ENCODE measurements at places on chromosomes 12 and 14.

GRCh38 chr12:66590275-66590985, 88.4 kb downstream of the GRIP1 start:
- no peak for DNase-seq

DNA sequence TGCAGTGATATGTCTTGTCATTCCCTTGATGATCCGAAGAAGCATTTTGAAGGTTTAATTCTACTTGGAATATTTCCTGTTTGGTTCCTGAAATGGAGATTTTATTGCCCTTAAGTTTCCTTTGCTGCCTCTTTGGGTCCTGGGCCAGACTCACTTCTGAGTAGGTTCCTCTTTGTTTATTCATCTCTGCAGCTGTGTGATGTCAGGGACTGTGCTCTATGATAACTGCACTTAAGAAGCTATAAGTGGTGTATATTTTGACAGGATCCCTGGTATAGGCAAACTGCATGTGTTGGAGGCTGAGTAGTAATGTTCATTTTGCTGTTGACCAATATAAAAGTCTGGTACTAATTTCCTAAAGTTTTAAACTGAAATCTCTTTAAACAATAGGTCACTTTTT, at the start of gene KLRC4:
Gene KLRC4 (minus strand): TSS at position 366 of the 400 bp plus-strand sequence. CDS start 182 bp downstream, at position 184.
- DNase-seq, result peak; percentile 35

- DNase-seq, result no peak
Observed at GRCh38 chr14:96126339-96126782, 78.3 kb upstream of the BDKRB2 start.

DNA sequence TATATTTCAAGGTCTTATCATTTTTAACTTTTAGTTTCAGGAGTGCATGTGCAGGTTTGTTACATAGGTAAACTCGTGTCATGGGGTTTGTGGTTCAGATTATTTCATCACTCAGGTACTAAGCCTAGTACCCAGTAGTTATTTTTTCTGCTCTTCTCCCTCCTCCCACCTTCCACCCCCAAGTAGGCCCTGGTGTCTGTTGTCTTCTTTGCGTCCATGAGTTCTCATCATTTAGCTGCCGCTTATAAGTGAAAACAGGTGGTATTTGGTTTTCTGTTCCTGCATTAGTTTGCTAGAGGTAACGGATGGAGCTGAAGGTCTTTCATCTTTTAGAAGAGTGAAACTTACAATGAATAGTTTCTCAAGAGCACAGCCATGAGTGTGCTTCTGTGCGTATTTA, 24.4 kb downstream of the PIWIL1 start:
- DNase-seq, result no peak

DNA sequence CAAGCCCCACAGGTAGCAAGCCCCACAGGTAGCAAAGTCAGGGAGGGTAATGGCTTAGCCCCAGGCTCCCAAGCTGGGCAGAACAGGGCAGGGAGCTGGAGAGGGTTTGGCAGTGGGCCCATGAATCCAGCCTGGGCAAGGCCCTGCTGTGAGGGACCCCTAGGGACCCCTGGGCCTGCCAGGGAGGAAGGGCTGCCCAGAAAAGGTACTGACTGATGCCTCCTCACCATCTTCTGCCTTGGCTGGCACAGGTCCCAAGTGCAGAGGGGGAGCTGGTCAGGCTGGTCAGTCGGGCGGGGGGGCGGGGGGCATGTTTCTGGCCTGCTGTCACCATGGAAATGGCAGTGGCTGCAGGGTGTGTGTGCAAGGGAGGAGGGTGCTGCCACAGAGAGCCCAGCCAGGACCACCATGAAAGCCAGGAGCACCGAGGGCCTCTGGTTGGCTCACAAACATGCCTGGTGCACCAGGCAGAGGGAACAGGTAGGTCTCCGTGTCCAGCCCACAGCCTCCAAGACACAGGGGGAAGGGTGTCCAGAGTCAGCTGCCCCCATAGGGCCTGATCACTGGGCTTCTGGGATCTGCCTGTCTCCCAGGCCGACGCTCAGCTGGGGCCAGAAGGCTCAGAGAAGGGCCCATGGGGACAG, 1.5 kb upstream of the CRIP2 start:
- DNase-seq, result no peak

DNA sequence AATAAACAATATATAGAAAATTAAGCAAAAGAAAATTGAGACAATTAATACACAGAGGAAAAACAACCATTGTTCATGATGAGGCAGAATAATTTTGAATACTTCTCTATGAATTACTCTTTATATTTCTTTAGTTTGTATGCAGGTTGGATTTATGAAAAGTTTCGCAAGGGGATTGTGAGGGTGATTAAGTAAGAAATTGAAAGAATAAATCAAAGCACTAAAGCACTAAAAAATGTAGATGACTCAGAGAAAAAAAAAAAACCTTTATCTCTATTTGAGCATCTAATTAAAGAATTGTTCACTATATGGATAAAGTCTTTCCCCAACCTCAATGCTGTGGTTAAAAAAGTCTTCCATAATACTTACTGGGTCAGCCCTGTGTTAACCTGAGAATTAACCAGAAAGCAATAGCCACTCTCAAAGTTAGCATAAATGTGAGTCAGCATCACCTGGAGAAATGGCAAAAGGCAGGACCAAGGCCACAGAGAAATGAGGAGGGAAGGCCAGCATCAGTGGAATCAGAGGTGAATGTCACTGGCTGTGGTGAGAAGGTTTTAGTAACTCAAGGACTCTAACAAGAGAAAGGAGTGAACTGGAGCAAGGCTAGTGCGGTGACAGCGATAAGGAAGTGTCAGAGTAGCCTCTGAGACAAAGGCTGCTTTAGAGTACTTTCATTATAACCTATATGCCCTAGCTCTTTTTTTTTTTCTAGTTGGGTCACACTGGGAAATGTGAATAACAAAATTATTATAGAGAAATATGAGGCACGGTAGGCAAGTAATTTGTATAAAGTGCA, 310.4 kb downstream of the KCNC2 start:
- peak; percentile 35 for DNase-seq

GRCh38 chr12:69278814-69279782, 39.7 kb downstream of the CPSF6 start:
- no peak for DNase-seq

DNA sequence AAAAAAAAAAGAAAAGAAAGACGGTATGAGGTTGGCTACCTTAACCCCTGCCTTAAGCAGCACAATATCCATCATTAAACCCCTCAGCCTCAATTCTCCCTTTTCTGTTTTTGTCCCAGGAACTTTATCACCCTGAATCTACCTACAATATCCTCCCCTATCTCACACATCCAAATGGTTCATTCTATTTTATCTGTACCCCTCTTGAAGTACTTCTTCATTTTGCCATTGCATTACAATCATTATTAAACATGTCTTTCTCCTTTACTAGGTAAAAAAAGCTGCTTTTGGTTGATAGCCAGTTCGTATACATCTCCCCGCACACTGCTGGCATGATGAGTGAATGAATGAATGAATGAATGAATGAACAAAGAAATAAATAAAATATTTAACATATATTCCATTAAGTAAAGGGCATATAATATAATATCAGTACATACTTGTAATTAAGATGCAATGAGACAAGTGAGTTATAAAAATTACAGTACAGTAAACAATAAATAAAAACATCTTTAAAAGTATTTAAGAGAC, 364 bp upstream of the GPR65 start:
- no peak for DNase-seq

GRCh38 chr14:61756135-61756534, 6.1 kb upstream of the SNAPC1 start:
- DNase-seq, result no peak

GRCh38 chr12:51531978-51532497, 59.0 kb upstream of the SCN8A start:
- DNase-seq, result peak; percentile 74

DNA sequence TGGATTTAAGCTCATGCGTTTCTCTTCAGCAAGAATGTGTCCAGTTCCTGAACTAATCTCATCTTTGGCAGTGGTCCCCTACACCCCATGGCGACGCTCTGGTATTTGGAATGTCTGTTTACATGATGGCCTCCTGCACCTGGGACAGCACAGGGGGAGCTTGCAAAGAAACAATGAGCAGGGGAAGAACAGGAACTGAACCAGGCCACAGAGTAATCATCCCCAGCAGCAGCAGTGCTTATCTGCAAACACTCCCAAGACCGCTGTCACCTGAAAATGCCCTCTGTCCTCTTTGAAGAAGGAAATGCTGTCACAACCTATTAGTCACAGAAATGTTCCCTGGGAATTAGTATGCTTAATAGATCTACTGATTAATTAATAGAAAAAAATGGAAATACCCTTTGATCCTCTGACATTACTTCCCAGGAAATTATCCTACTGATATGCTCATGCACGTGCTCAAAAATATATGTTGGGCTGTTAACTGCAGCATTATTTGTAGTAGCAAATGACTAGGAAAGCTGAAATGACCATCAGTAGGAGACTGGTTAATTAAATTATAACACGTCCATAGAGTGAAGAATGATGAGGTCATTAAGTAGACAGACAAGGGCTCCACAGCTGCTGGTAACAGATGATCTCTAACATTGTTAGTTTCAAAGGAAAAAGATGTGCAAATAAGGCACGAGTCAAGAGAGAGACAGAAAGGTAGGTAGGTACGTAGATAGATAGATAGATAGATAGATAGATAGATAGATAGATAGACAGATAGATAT, 279.3 kb upstream of the FLRT2 start:
- no peak for DNase-seq

DNA sequence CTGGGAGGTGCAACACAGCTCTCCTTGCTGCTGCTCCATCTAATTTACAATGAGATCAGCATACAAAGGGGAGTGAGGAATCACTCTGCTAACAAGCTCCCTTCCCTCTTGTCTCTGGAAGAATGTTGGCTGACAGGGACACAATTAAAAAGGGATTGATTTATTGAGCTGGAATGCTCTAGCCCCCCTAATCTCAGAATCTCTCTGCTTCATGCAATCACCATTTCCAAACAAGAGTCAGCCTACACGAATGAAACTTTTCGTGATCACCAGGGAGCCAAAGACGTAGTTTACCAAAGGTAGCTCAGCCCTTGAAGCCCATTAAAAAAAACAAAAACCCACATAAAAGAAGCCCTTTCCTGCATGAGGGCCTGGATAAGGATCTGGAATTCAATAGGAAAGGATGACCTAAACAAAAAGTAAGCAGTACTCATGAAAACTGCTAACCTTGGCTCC, 223.8 kb downstream of the C12orf75 start:
- DNase-seq, result no peak

- no peak for DNase-seq
Observed at GRCh38 chr14:53517270-53517960, 364.3 kb upstream of the DDHD1 start.

DNA sequence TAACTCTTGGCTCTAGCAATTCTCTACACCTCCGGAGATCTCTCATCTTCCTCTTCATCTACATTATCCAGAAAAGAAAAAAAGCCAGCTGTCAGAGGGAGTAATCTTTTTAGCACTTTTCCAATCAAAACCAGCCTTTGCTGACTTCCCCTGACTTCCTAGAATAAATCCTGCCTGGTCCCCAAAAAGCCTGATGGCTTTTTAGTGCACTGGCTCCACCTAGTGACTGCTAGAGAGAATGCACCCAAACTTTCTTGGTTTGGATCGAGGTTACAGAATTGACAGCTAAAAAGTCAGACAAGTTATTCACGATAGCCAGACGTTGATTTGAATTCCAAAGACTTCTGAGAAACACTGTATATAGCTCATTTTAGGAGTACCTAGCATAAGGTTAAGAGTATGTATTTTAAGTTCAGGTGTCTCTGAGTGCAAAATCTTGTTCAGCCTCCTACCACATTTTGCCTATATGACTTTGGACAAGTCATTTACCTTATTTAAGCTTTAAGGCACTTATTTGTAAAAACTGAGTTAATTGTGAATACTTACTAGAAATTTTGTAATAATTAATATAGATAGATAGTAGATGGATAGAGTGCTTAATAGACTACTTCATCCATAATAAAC, 185.7 kb upstream of the GRIN2B start:
- DNase-seq, result peak; percentile 62

- no peak for DNase-seq
Observed at GRCh38 chr12:53483225-53483978, 15.9 kb downstream of the MAP3K12 start.

GRCh38 chr12:119412811-119413794, 78.6 kb downstream of the CCDC60 start:
- peak; percentile 55 for DNase-seq

DNA sequence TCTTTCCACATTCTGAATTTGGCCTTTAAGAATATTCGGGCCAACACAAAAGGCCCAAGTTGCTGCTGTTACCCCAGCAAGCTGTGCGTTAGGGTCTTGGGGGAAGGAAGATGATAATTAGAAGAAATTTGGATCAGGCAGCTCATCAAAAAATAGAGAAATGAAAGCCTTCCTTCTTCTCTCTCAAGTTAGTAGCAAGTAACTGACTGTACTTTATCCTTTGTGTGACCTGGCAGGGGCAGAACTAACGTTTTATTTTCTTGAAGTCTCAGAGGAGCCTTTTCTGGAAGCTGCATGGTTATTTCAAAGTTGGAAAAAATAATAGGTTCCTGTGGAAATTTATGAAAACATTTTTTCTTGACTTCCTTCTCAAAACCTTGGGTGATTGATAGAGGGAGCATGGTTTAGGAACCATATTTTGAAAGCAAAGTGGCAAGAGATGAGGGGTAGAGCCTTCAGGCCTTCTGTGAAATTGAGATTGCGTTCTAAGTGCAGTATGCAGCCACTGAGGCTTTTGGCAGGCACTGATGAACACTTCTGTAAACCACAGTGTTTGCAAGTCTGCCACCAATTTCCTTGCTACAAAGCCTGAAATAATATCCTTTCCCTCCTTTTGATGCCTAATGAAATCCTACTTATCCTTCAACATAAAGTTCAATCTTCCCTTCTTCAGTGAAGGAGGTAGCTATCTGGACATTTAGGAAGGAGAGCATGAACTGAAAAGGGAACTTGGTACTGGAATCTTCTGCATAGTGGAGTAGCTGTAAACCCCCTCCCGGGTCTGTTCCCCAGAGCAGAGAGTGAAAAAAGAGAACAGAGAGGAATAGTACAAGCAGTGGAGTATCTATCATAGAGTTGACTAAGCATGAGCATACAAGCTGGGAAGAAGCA, 123.2 kb downstream of the FGD4 start:
- DNase-seq, result no peak

DNA sequence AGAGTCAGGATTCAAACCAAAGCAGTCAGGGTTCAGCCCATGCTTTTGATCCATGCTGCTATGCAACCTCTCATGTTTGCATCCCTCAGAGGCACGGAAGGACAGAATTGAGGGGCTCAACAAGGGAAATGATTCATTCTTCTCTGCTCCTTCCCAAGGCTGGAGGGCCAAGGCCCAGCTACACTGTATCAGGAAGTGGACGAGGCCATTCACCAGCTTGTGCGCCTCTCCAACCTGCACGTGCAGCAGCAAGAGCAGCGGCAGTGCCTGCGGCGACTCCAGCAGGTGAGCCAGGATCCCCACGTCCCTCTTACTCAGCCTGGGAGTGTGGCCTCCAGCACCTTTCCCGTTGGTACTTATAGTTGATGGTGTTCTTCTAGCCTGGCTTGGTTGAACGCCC, 8.6 kb downstream of the ARHGEF40 start:
- DNase-seq, result no peak

Measured in epithelial cell of esophagus (primary cell).